ENCODE measurements at places on chromosomes 5 and 9. TPM values are rescaled to one million over a fixed set of nuclear protein-coding genes. Genes with fewer than 3 reads are reported as not detected.

The FAM120AOS gene
- total RNA-seq: 29.2 TPM

The TMEM167A gene
- total RNA-seq: 144 TPM

The TEK gene
- total RNA-seq: 4.0 TPM

The DNM1 gene
- total RNA-seq: 2.2 TPM

The C9orf50 gene
- total RNA-seq: not detected

The INSL4 gene
- total RNA-seq: 0.81 TPM

The VCAN gene
- 46.0 TPM for total RNA-seq

The PDLIM4 gene
- total RNA-seq: 52.2 TPM

The CCNG1 gene
- 191 TPM for total RNA-seq

The RHOBTB3 gene
- total RNA-seq: 175 TPM

Data from SJSA1 (cell line).